Activated CD4-positive, alpha-beta T cell treated with anti-CD3 and anti-CD28 coated beads, Interleukin-2, amount 10 ng/mL, durations not matched to agents 7 days and 5 days (primary cell): ENCODE measurements at places on chromosomes 7 and 10. TPM values are rescaled to one million over a fixed set of nuclear protein-coding genes. Genes with fewer than 3 reads are reported as not detected.

Gene ANXA8
- total RNA-seq = 0.17 TPM

Gene PDK4
- total RNA-seq = not detected

Gene CFAP70
- 0.75 TPM for total RNA-seq

Gene FGFBP3
- 1.4 TPM for total RNA-seq

Gene PRLHR
- not detected for total RNA-seq

Gene HEPACAM2
- total RNA-seq = not detected

Gene CYP2W1
- not detected for total RNA-seq

Gene CALML3
- total RNA-seq = not detected

Gene WNT8B
- total RNA-seq = 0.10 TPM

- no peaks in the 10 kb centered on the region for H3K36me3 ChIP-seq
- H3K4me3 ChIP-seq = no peak overlapping the region
- peaks cover 3% of the 10 kb centered on the region for H3K27me3 ChIP-seq
- no peak overlapping the region for H3K27ac ChIP-seq
Observed at GRCh38 chr7:94188350-94188749, 184.2 kb upstream of the BET1 start.

DNA sequence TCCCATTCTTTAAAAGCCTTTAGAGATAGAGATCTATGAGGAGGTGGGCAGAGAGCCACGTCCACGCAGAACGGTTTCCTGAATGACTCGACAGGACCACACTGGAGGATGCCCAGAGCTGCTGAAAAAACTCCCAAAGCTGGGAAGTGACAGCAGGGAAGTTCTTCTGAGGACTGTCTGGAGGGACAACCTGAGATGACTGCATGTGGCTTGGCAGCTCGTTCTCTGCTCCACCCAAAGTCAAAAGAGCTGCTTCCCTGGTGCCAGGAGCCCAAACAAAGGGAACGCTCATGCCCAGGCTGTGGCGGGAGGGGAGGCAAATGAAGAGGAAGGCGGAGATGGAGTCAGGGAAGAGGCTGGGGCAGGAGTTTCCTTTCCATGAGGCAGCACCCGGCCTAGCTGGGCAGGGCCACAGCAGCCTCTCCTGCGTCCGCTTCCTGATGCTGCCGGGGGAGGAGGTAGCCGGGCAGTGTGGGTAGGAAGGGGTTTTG lies 95.4 kb downstream of the CCDC3 start:
- no peak overlapping the region for H3K4me3 ChIP-seq
- no peak for DNase-seq
- H3K4me1 ChIP-seq = no peaks in the 10 kb centered on the region
- H3K27ac ChIP-seq = no peak overlapping the region

GRCh38 chr7:155570991-155571390 lies 24.6 kb upstream of the CNPY1 start:
- no peak for DNase-seq
- H3K27ac ChIP-seq = no peak overlapping the region
- H3K4me1 ChIP-seq = no peaks in the 10 kb centered on the region
- no peaks in the 10 kb centered on the region for H3K36me3 ChIP-seq
- H3K4me3 ChIP-seq = no peak overlapping the region

DNA sequence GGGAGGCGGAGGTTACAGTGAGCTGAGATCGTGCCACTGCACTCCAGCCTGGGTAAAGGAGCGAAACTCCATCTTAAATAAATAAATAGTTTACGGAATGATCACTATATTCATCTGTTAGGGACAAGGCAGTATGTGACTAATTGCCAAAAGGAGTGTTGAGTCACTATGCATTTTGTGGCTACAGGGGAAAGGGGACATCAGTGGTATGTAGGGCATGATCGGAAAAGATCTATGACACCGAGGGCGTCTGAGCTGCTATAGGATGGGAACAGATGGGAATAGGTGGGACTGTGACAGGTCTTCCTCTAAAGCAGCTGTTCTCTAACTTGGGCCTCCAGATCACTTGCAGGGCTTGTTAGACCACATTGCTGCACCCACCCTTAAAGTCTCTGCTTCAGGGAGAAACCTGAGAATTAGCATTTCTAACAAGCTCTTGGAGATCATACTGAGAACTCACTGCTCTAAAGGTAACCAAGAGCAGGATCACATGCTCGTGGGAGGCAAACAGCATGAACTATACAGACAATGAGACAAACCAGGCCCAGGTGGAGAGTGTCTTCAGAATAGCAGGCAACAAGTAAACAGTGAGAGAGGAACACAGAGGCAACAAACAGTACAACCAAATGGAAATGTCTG lies 65.1 kb upstream of the ITGA8 start:
- DNase-seq = no peak
- no peak overlapping the region for H3K4me3 ChIP-seq
- H3K27ac ChIP-seq = no peak overlapping the region
- no peaks in the 10 kb centered on the region for H3K27me3 ChIP-seq
- no peaks in the 10 kb centered on the region for H3K4me1 ChIP-seq

- no peaks in the 10 kb centered on the region for H3K36me3 ChIP-seq
- H3K4me3 ChIP-seq = no peak overlapping the region
- H3K27me3 ChIP-seq = peaks cover 25% of the 10 kb centered on the region
- no peak for DNase-seq
- H3K4me1 ChIP-seq = peaks cover 2% of the 10 kb centered on the region
Observed at GRCh38 chr7:78037603-78038002, 239.0 kb downstream of the PHTF2 start.

- H3K4me1 ChIP-seq = no peaks in the 10 kb centered on the region
- H3K27ac ChIP-seq = no peak overlapping the region
- peaks cover 7% of the 10 kb centered on the region for H3K36me3 ChIP-seq
- no peak overlapping the region for H3K4me3 ChIP-seq
Observed at GRCh38 chr7:74121401-74122249, 38.0 kb downstream of the LIMK1 start.

- H3K27me3 ChIP-seq = no peaks in the 10 kb centered on the region
- H3K36me3 ChIP-seq = no peaks in the 10 kb centered on the region
- peak; percentile 15 for DNase-seq
- no peak overlapping the region for H3K27ac ChIP-seq
- no peak overlapping the region for H3K4me3 ChIP-seq
Observed at GRCh38 chr7:90629297-90629918, 33.3 kb downstream of the CDK14 start.

- peaks cover 13% of the 10 kb centered on the region for H3K36me3 ChIP-seq
- H3K27me3 ChIP-seq = no peaks in the 10 kb centered on the region
- no peak overlapping the region for H3K4me3 ChIP-seq
- no peak overlapping the region for H3K27ac ChIP-seq
- DNase-seq = peak; percentile 42
- H3K4me1 ChIP-seq = peaks cover 45% of the 10 kb centered on the region
Observed at GRCh38 chr10:102752934-102753664, 9.4 kb downstream of the WBP1L start.

DNA sequence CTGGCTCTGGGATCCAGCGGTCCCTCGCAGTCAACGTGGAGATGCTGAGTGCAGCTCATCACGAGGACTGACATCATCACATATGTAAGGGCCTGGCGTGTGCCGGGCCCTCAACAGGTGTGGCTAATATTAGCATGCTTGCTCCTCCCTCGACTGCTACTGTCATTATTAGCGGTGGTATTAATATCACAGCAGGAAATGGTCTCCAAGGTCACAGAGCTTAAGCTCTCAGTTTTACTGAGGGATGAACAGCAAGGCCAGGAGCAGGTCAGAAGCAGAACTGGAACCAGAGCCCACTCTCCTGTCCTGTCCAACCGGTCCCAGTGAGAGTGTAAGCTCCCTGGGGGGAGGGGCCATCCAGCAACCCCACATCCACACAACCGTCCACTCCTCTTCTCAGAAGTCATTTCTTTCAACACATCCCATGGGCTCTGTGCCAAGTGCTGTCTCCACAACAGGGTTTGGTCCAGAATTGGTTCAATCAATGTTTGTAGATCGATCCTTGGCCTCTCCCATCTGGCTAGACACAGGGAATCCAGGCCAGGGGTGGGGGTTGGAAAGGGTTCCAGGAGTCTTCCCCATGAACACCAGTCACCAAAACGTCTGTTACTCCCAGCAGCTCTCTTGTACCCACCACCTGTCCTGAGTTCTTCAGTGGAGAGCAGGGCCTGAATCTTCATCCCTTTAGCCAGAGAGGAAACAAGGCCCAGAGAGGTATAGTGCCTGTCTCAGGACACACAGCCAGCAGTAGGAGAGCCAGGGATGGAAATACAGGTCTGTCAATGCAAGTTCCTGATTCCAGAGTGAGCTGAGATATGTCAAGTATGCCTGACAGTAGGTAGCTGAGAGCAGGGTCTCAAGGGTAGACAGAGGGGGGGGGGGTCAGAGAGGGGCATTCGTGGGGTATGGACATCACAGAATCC lies 45.3 kb upstream of the ZMIZ1 start:
- DNase-seq = no peak
- H3K27ac ChIP-seq = no peak overlapping the region
- no peaks in the 10 kb centered on the region for H3K27me3 ChIP-seq
- no peak overlapping the region for H3K4me3 ChIP-seq
- H3K36me3 ChIP-seq = no peaks in the 10 kb centered on the region
- H3K4me1 ChIP-seq = peaks cover 23% of the 10 kb centered on the region

GRCh38 chr10:112202561-112203241 lies 19.1 kb upstream of the GPAM start:
- no peak overlapping the region for H3K27ac ChIP-seq
- no peak overlapping the region for H3K4me3 ChIP-seq
- H3K36me3 ChIP-seq = no peaks in the 10 kb centered on the region

- DNase-seq = no peak
- H3K27ac ChIP-seq = peak overlapping the region; percentile 28
- no peaks in the 10 kb centered on the region for H3K36me3 ChIP-seq
- peaks cover 5% of the 10 kb centered on the region for H3K4me1 ChIP-seq
Observed at GRCh38 chr10:69498711-69499471, 47.6 kb downstream of the TSPAN15 start.

- peak overlapping the region; percentile 20 for H3K27ac ChIP-seq
- no peak overlapping the region for H3K4me3 ChIP-seq
- H3K36me3 ChIP-seq = no peaks in the 10 kb centered on the region
- peaks cover 2% of the 10 kb centered on the region for H3K27me3 ChIP-seq
- peaks cover 2% of the 10 kb centered on the region for H3K4me1 ChIP-seq
- no peak for DNase-seq
Observed at GRCh38 chr10:33301097-33301789, 33.2 kb downstream of the NRP1 start.

DNA sequence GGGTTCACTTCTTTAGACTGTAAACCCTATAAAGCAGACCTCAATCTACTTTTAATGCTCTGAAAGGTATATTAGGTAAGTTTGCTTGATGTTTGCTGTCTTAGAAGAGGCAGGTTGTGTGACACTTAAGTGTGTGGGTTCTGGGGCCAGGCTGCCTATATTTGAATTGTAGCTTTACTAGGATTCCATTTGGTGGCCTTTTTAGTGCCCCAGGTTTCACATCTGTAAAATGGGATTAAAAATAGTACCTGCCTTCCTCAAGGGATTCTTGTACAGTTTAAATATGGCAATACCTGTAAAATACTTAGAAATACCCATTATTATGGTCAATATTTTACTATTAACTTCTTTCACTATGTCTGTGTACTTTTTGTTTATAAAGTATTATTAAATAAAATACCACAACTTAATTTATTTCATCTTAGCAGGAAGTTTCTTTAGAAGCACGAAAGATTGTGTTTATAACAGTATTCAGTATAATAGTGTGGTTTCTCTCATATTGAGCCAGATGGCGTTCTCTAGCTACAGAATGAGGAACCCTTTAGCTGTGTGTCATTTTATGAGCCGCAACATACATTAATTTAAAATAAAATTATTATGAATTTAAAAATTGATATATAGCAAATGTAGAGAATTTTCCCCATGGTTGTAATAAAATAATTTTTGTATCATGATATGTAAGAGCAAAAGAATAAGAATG lies 94.2 kb downstream of the CDK14 start:
- H3K36me3 ChIP-seq = no peaks in the 10 kb centered on the region
- no peak overlapping the region for H3K4me3 ChIP-seq
- H3K27ac ChIP-seq = no peak overlapping the region
- no peaks in the 10 kb centered on the region for H3K4me1 ChIP-seq
- H3K27me3 ChIP-seq = no peaks in the 10 kb centered on the region
- DNase-seq = no peak

- DNase-seq = no peak
- peak overlapping the region; percentile 54 for H3K27ac ChIP-seq
- no peak overlapping the region for H3K4me3 ChIP-seq
- no peaks in the 10 kb centered on the region for H3K36me3 ChIP-seq
- H3K4me1 ChIP-seq = peaks cover 9% of the 10 kb centered on the region
Observed at GRCh38 chr10:43204042-43204942, 62.6 kb downstream of the RASGEF1A start.

DNA sequence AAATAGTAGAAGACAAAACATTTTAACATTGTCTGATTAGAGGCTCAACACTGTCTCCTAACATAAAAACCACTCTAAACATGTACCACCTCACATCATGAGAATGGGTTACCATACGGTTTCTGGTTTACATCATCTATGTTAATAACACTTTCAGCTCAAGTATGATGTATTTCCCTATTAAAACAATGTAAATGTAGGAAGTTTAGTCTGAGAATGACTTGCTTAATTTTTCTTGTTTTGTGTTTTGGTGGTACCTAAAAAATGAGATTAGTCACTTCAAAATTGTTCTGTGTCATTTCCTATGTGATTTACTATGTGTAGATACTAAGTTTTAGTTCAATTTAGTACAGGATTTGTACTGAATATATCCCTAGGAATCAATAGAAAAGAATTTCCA lies 195.8 kb upstream of the SEMA3C start:
- DNase-seq = no peak
- no peaks in the 10 kb centered on the region for H3K27me3 ChIP-seq
- no peaks in the 10 kb centered on the region for H3K4me1 ChIP-seq
- no peak overlapping the region for H3K4me3 ChIP-seq
- H3K27ac ChIP-seq = no peak overlapping the region

GRCh38 chr7:43766564-43766963 lies 8.1 kb downstream of the BLVRA start:
- peaks cover 29% of the 10 kb centered on the region for H3K4me1 ChIP-seq
- no peak for DNase-seq
- no peaks in the 10 kb centered on the region for H3K27me3 ChIP-seq
